Hematopoietic multipotent progenitor cell treated with erythropoietin and hydrocortisone succinate and interleukin-3 and kit ligand, for 6 days (in vitro differentiated cells): ENCODE measurements at places on chromosomes 7 and 10.

DNA sequence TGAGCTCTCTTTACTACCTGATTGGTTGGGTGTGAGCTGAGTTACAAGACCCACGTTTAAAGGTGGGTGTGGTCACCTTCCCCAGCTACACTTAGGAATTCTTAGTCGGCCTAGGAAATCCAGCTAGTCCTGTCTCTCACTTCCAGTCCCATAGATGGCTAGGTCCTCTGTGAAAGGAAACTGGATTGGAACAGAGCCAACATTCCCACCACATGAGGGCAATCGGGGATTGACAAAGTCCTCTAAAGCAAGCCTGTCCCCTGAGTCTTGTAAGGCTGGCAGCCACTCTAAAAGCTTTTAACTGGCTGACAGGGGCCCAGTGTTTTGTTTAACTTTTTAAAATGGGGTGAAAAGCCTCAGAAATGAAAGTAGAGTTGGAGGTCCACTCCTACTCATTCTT, 15.1 kb upstream of the CROT start:
- DNase-seq, result no peak

GRCh38 chr7:51235593-51236313, 80.9 kb downstream of the COBL start:
- no peak for DNase-seq

- DNase-seq, result peak; percentile 54
Observed at GRCh38 chr7:152336754-152337368, 98.9 kb downstream of the KMT2C start.

GRCh38 chr10:113264333-113265131, 288.3 kb upstream of the HABP2 start:
- DNase-seq, result no peak

DNA sequence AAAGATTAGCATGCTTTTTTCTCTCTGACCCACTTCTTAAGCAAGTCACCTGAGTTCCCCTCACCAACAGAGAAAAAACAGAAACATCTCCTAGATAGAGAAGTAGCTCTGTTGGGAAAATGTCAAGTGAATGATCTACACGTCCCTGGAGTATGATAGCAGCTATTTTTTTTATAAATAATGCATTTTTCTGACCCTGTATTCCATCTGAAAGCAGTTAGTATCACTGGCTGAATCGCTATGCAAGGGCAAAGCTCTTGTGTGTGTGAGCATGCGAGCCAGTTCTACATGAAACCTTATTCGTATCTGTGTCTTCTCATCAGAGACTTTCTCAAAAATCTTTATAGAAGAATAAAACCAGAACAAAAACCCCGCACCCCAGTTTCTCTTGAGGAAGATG, 8.2 kb downstream of the ANKMY2 start:
- DNase-seq, result no peak
